ENCODE measurements at places on chromosomes 4 and X. TPM values are rescaled to one million over a fixed set of nuclear protein-coding genes. Genes with fewer than 3 reads are reported as not detected.
A peak's percentile ranks its signal among the peaks of the same experiment; 100 is the strongest.

- no peak overlapping the region for H3K4me3 ChIP-seq
- peaks cover 2% of the 10 kb centered on the region for H3K4me1 ChIP-seq
- DNase-seq: no peak
- no peak overlapping the region for H3K27ac ChIP-seq
- H3K36me3 ChIP-seq: peaks cover 14% of the 10 kb centered on the region
- no peaks in the 10 kb centered on the region for H3K27me3 ChIP-seq
Observed at GRCh38 chr4:48149827-48150370, 15.8 kb upstream of the TXK start.

DNA sequence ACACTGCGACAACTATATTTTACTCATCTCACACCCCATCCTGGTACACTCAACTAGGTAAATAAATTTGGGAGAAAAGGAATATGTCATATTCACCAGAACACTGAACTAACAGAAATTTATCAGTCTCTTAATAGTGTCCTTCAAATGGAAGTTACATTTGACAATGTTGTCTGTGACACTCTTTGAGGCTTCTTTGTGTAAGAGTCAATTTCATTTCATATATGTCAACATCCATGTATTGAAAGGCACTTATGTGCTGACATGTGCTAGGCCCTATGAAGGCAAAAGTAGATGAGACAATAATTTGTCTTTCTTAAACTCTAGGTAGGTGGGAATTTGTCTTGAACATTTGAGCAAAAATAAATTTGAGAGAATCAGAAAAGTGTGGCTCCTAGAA, 82.0 kb downstream of the TECRL start:
- H3K4me1 ChIP-seq: no peaks in the 10 kb centered on the region
- no peaks in the 10 kb centered on the region for H3K27me3 ChIP-seq

DNA sequence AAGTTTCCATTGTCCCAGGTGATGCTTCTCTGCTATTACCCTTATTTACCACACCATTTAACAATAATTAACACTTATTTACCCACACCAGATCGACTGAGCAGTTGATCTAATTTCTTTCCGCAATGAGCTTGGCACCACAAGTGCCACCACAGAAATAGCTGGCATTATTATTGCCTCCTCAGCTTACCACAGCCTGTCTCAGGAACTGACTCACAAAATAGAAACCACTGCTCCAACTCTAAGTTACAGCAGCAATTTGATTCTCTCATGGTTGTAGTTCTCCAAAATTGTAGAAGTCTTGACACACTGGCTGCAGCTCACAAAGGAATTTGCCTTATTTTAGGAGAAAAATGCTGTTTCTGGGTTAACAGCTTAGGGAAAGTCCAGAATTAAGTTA, 22.5 kb downstream of the ZNF721 start:
- no peak overlapping the region for H3K4me3 ChIP-seq
- H3K27ac ChIP-seq: peak overlapping the region; percentile 71
- H3K4me1 ChIP-seq: peaks cover 42% of the 10 kb centered on the region
- peaks cover 66% of the 10 kb centered on the region for H3K36me3 ChIP-seq
- H3K27me3 ChIP-seq: no peaks in the 10 kb centered on the region

GRCh38 chrX:95885074-95885473, 799.6 kb upstream of the DIAPH2 start:
- no peak overlapping the region for H3K27ac ChIP-seq
- H3K27me3 ChIP-seq: no peaks in the 10 kb centered on the region
- H3K4me1 ChIP-seq: no peaks in the 10 kb centered on the region

- H3K4me3 ChIP-seq: no peak overlapping the region
- H3K27ac ChIP-seq: no peak overlapping the region
- H3K4me1 ChIP-seq: peaks cover 8% of the 10 kb centered on the region
- no peaks in the 10 kb centered on the region for H3K36me3 ChIP-seq
- peaks cover 30% of the 10 kb centered on the region for H3K27me3 ChIP-seq
- DNase-seq: peak; percentile 14
Observed at GRCh38 chr4:3288571-3289094, 4.2 kb upstream of the RGS12 start.

GRCh38 chr4:43778187-43778915, 670.3 kb downstream of the KCTD8 start:
- no peaks in the 10 kb centered on the region for H3K27me3 ChIP-seq
- no peaks in the 10 kb centered on the region for H3K4me1 ChIP-seq
- no peak overlapping the region for H3K27ac ChIP-seq
- no peak overlapping the region for H3K4me3 ChIP-seq

DNA sequence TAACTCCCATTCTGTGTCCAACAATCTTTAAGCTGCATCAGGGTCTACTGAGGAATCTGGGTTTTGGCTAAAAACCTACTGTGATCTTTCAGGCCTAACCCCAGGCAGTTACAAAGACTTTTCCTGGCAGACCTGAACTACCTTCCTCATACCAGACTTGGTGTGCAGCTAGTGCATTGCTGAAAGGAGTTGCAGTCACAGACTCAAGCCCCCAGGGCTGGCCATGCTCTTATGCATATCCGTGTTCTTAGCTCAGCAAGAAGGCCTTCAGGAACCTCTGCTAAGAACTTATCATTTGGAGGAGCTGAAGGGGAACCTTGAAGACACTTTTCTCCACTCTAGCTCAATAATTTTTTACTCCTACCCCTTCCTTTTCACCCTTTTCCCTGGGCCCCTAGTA, 147.5 kb downstream of the INPP4B start:
- H3K4me1 ChIP-seq: peaks cover 53% of the 10 kb centered on the region
- peaks cover 9% of the 10 kb centered on the region for H3K36me3 ChIP-seq
- H3K27me3 ChIP-seq: no peaks in the 10 kb centered on the region
- H3K27ac ChIP-seq: peak overlapping the region; percentile 31

DNA sequence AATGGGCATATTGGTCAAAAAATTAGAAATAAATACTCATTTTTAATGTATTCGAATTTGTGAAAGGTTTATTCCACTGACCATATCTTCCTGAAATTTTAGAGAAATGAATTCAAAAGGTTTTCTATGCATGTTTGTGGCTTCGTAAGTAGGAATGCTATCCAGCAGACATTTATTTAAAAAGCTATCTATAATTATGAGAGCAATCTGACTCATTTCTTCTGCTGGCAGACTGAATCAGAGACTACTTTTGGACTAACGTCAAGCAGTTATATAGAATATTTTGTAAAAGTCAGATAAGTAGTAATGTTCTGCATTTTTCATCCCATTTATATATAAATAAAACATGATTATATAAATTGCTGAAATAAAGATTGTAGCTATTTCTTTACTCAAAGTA, 125.0 kb downstream of the SPCS3 start:
- no peaks in the 10 kb centered on the region for H3K36me3 ChIP-seq
- H3K4me1 ChIP-seq: no peaks in the 10 kb centered on the region
- no peak for DNase-seq
- no peak overlapping the region for H3K27ac ChIP-seq
- no peak overlapping the region for H3K4me3 ChIP-seq
- no peaks in the 10 kb centered on the region for H3K27me3 ChIP-seq

GRCh38 chr4:157025898-157026297, 50.1 kb upstream of the GLRB start:
- no peaks in the 10 kb centered on the region for H3K27me3 ChIP-seq
- no peak overlapping the region for H3K4me3 ChIP-seq
- H3K27ac ChIP-seq: no peak overlapping the region
- DNase-seq: no peak
- H3K4me1 ChIP-seq: no peaks in the 10 kb centered on the region

DNA sequence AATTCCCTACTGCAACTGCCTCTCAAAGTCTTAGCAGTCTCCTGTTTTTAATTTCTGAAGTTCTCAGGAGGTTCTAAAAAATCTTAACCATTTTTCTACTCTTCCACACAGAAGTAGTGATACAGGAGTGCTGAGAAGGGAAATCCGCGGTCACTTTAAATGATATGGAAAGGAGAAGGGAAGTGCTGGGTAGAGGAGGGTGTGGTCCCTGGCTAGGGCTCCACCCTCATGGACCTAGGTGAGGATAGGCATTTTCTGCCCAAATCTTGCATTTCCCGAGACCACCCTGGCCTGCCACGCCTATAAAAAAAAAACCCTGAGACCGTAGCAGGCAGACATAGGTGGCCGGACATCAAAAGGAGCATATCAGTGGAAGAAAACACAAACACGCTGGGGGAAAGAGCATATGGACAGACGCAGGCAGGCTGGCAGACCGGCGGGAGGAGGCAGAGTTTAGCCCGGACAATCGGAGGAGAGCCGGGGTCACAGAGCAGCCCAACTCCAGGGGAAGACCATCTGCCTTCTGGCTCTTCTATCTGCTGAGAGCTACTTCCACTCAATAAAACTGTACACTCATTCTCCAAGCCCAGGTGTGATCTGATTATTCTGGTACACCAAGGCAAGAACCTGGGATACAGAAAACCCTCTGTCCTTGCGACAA, 85.7 kb downstream of the POU3F4 start:
- no peaks in the 10 kb centered on the region for H3K4me1 ChIP-seq
- no peak overlapping the region for H3K4me3 ChIP-seq
- H3K27me3 ChIP-seq: no peaks in the 10 kb centered on the region

GRCh38 chrX:16123222-16123786, at the start of gene GRPR:
Gene GRPR (plus strand): TSS chrX:16123565. CDS start chrX:16123954, 389 bp downstream.
- DNase-seq: peak; percentile 50
- H3K4me3 ChIP-seq: no peak within 1 kb of the TSS
- no peak within 1 kb of the TSS for H3K27ac ChIP-seq
- H3K27me3 ChIP-seq: peaks cover 19% of the 10 kb centered on the region
- H3K4me1 ChIP-seq: peaks cover 17% of the 10 kb centered on the region

DNA sequence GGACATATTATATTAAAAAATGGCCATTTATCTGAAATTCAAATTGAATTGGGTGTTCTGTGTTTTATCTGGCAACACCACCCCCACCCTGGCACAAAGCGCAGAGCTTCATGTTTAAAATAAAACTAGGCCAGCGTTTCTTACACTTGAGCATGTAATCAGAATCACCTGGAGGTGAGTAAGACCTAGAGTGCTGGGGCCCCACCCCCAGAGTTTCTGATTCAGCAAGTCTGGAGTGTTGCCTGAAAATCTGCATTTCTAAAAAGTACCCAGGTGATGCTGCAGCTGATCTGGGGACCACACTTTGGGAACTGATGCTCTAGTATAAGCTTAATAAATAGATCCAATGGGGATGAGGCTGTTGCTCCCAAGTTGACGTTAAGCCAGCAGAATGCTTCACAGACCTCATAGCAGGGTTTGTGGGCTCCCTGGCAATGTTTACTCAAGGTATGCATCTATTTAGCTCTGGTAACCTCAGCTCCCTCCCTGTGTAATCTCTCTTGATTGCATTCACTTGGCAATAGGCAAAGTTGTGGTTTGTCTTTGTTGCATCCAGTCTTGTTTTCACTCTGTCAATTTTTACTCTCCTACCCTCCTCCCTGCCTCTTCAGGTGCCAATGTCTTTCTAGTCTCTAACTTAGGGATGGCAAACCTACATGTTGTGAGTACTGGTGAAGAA, 99.8 kb upstream of the TEX13D start:
- DNase-seq: peak; percentile 47
- H3K4me3 ChIP-seq: no peak overlapping the region
- H3K36me3 ChIP-seq: no peaks in the 10 kb centered on the region
- peak overlapping the region; percentile 64 for H3K27ac ChIP-seq
- no peaks in the 10 kb centered on the region for H3K27me3 ChIP-seq

DNA sequence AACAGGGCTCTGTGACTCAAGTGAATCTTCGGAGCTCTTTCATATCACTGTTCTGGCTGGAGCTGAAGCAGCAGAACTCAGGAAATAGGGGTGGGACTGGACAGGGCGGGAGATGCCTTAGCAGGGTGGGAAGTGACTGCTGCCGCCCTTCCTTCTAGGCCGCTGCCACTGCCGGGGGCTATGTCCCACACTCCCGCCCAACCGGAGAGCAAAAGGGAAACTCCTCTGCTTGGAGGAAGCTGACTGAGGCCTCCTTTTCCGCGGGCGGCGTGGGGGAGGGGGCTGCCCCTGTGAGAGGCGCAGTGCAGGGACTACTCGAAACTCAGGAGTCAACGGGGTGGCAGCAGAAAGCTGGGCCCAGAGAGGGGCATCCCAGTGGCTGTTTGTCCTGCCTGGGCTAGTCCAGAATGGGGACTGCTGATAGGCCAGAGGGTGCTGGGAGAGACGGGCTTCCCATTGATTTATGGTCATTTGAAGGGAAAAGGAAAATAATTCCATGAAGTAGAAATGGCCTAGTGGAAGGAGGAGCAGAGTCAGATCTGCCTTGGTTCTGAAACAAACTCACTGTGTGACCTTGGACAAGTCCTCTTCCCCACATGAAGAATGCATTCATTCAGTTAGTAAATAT, 36.9 kb downstream of the STARD8 start:
- H3K4me1 ChIP-seq: peaks cover 22% of the 10 kb centered on the region
- H3K4me3 ChIP-seq: no peak overlapping the region
- DNase-seq: peak; percentile 17
- no peak overlapping the region for H3K27ac ChIP-seq

GRCh38 chrX:52424656-52425055, 55.8 kb downstream of the XAGE2 start:
- H3K4me1 ChIP-seq: no peaks in the 10 kb centered on the region
- no peak overlapping the region for H3K4me3 ChIP-seq
- no peaks in the 10 kb centered on the region for H3K36me3 ChIP-seq

DNA sequence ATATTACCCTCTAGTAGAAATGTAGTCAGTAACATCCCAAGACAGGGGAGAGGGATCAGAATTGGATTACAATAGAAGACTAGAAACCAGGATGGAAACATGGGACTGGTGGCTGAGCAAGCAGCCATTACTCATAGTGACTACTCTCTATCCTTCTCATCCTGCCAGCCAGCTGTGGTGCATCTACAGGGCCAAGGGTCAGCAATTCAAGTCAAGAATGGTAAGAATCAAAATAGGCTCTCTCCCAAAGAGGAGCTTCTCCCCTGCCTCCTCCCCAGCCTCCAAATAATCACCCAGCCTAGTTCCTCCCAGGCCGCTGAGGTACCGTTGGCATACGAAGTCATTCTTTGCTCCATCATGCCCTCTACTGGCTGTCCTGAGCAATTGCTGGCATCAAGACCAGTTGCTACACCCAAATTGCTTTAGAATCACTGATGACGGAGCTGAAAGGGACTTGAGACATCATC, 19.4 kb downstream of the AWAT2 start:
- DNase-seq: peak; percentile 49
- H3K27ac ChIP-seq: no peak overlapping the region
- H3K4me3 ChIP-seq: no peak overlapping the region
- H3K27me3 ChIP-seq: no peaks in the 10 kb centered on the region
- peaks cover 41% of the 10 kb centered on the region for H3K4me1 ChIP-seq

DNA sequence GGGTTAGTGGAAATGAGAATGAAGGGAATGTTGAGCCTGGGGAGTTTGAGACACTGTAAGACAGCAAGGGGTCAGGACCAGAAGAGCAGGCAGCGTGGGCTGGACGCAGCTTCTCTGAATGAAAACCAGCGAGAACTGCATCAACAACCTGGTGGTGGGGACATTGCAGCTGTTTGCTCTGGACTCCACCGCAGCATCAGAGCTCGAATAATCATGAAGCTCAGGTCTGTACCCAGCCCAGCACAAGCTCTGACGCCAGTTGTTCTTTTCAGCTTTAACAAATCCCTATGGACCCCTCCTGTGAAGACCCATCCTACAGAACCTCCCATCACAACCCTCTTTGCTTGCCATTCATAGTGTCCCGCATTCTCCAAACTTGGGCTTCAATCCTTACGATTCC, 106.8 kb upstream of the PNPLA4 start:
- no peak overlapping the region for H3K27ac ChIP-seq
- no peaks in the 10 kb centered on the region for H3K27me3 ChIP-seq
- no peak overlapping the region for H3K4me3 ChIP-seq

MEPE gene
- total RNA-seq: not detected

NAA11 gene
- total RNA-seq: not detected

GABRQ gene
- not detected for total RNA-seq

SNCA gene
- 11.6 TPM for total RNA-seq

NDST3 gene
- total RNA-seq: not detected

BMPR1B gene
- total RNA-seq: not detected

DKK2 gene
- not detected for total RNA-seq

MAGEE2 gene
- total RNA-seq: not detected

WAS gene
- 157 TPM for total RNA-seq

UGT2B17 gene
- not detected for total RNA-seq

TMEM154 gene
- 50.0 TPM for total RNA-seq

DNAAF6 gene
- not detected for total RNA-seq

REPS2 gene
- 0.10 TPM for total RNA-seq

Measured in activated CD4-positive, alpha-beta memory T cell treated with anti-CD3 and anti-CD28 coated beads, Interleukin-2, amount 10 ng/mL, durations not matched to agents 7 days and 5 days (primary cell).